ENCODE measurements at places on chromosomes 7 and 10.

GRCh38 chr10:37289833-37290464 is 164.6 kb downstream of the ANKRD30A start:
- no peak for DNase-seq

DNA sequence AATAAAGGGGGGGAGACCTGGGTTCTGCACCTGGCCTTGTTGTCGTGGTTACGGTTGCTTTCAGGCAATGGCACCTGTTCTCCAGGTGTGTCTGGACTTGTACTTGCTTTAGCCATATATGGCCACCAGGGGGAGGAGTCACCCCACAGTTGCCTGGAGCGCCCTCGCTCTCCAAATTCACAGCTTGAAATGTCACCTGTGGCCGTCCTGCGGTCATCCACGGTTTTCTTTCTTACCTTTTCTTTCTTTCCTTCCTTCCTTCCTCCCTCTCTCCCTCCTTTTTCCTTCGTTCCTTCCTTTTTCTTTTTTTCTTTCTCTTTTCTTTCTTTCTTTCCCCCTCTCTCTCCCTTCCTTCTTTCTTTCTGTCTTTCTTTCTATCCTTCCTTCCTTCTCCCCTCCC is 157.2 kb upstream of the ZNF92 start:
- DNase-seq: no peak

- no peak for DNase-seq
Measured at GRCh38 chr7:128041203-128041602, 10.0 kb upstream of the LRRC4 start.

DNA sequence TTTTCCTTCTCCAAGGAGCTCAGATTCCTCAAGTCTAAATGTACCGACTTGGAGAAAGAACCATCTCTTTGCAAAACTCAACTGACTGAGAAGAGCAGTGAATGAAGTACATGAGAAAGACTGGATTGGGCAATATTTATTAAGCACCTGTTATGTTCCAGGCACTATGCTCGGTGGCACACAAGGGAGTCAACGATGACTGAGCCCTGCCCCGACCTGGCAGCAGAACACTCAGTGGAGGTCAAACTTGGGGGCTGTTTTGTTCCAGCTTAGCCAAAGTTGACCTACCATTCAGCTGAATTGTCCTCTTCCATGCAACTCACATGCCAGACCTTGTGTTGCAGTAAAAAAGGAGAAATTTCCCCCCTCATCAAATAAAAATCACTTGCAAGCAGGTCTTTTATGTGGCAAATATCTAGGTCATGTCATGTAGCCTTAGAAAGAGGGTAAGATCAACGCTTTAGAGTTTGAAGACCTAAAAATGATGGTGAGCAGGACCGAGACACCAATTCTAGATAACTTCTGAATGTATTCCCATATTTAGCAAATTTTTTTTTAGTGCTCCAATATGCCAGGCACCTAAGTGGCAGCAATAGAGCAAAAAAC is 14.3 kb upstream of the XPNPEP1 start:
- no peak for DNase-seq

DNA sequence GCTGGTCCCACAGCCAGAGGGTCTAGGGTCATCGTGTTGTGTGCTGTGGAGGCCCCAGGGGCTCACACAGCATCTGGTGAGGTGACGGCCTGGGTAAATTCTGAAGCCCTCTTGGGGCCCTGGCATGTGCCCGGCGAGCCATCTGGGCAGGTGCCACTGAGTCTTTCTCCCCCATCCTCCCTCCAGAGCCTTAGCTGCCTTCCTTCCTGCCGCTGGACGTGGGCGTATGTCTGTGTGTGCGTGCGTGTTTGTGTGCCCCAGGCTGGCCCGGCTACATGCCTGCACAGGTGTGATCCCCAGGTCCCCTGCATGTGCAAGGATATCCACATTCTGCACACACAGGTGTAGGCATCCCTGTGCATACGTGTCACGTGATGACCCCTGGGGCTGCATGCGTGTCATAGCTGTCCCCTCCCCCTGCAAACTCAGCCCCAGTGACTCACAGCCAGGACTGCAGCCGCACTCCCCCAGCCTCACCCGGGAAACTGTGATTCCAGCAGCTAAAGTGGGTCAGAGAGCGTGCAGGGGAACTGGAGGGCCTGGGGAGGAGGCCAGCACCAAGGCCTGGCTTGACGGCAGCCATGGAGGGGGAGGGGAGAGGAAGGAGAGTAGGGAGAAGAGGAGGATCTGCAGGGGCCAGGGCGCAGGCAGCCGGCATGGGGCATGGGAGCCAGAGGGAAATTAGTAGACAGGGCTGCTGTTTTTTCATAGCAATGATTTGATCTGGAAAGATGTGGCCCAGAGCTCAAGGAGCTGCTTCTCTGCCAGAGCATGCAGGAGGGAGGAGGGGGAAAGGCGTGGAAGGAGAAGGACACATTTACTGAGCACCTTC is 46.4 kb downstream of the ELFN1 start:
- no peak for DNase-seq
